ENCODE measurements at places on chromosomes 1 and 21. TPM values are rescaled to one million over a fixed set of nuclear protein-coding genes. Genes with fewer than 3 reads are reported as not detected.

DNA sequence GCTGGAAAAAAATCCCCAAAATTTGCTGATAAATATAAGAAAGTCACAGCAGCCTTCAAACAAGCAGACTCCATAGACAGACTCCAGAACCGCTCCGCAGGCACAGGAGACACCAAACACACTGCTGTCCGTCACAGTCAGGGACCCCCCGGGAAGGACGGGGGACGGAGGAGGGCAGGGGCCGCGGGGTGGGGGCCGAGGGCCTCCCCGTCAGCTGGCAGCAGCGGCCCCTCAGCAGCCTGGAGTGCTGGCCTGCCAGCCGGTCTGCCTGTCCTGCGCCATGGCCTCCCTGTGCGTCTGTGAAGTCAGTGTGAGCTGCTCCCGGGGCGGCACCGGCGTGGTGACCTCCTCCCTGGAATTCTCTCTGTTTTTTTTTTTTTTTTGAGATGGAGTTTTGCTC lies 10.1 kb upstream of the C1orf159 start:
- H3K27ac ChIP-seq: no peak overlapping the region
- peaks cover 25% of the 10 kb centered on the region for H3K27me3 ChIP-seq
- H3K4me3 ChIP-seq: no peak overlapping the region
- peaks cover 14% of the 10 kb centered on the region for H3K4me1 ChIP-seq

The INSRR gene
- total RNA-seq: not detected

DNA sequence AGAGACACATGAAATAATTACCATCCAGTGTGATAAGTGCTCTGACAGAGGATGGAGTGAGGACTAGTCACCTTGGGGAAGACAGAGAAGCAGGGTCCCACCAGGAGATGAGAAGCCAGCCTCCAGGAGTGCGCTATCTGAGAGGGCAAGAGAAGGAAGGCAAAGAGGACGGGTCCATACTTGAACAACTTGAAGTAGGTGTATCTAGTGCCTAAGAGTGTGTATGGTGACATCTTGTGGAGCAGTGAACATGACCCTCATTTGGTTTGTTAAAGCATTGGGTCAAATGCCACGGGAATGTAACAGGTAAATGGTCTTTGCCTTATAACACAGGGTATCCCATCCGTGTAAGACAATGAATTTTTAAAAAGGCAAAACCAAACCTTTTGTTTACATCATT lies 39.8 kb downstream of the MRPL39 start:
- no peak overlapping the region for H3K4me3 ChIP-seq
- H3K4me1 ChIP-seq: peaks cover 16% of the 10 kb centered on the region
- peak overlapping the region; percentile 32 for H3K27ac ChIP-seq
- no peaks in the 10 kb centered on the region for H3K36me3 ChIP-seq

GRCh38 chr1:42463921-42464320 lies 835 bp downstream of the CCDC30 start:
- no peaks in the 10 kb centered on the region for H3K36me3 ChIP-seq
- H3K27ac ChIP-seq: peak overlapping the region; percentile 75
- no peaks in the 10 kb centered on the region for H3K27me3 ChIP-seq

- H3K27ac ChIP-seq: no peak within 1 kb of the TSS
- no peak for DNase-seq
- no peaks in the 10 kb centered on the region for H3K36me3 ChIP-seq
- peaks cover under 1% of the 10 kb centered on the region for H3K4me1 ChIP-seq
- no peaks in the 10 kb centered on the region for H3K27me3 ChIP-seq
These were observed at the start of gene AGRN for GRCh38 chr1:1020000-1020404. Gene AGRN (plus strand): TSS chr1:1020120. CDS start chr1:1020173, 53 bp downstream.

DNA sequence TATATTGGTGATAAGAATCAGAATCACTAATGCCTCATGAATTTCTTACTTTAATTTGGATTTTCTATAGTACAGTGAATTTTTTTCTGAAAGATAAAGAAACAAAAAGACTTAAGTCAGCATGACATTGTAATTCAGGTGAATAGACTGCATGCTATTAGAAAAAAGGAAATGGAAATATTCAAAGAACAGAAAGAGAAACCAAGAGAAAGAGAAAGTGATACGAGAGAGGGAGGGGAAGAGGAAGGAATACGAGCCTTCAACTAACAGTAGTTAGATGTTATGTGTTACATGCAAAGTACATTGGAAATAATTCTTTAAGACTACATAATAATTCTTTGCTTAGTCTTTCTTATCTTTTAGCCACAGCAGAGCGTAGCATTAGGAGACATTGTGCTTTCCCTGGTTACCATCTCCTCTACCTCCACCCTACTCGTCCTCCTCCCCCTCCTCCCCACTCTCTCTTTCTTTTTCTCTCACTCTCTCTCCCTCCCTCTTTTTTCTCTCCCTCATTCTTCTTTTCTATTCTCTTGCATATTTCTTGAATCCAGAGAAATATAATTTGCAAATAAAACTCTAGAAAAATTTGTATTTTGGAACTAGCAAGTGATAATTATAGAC lies 46.4 kb upstream of the ADGRL4 start:
- no peaks in the 10 kb centered on the region for H3K4me1 ChIP-seq
- no peak overlapping the region for H3K4me3 ChIP-seq
- H3K36me3 ChIP-seq: no peaks in the 10 kb centered on the region
- no peak for DNase-seq
- H3K27ac ChIP-seq: no peak overlapping the region

The BMP8B gene
- total RNA-seq: 0.33 TPM

DNA sequence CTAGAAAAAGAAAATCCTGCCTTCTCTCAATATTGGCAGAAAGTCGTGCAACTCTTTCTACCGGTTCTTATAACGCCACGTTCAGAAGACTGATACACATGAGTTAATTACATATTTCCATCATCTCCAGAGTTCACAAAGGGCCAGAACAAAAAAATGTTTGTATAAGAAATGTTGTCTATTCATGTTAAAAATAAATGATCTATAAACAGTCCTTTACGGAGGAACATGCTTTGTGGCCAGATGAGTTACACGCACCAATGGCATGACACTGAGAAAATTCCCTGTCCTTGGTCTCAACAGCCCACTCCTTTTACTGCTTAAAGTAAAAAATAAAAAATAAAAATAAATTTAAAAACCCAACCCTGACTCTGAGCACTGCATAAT lies 29.5 kb downstream of the C2CD2 start:
- H3K36me3 ChIP-seq: no peaks in the 10 kb centered on the region
- no peak overlapping the region for H3K27ac ChIP-seq
- peaks cover 56% of the 10 kb centered on the region for H3K4me1 ChIP-seq
- no peak for DNase-seq
- H3K27me3 ChIP-seq: no peaks in the 10 kb centered on the region

DNA sequence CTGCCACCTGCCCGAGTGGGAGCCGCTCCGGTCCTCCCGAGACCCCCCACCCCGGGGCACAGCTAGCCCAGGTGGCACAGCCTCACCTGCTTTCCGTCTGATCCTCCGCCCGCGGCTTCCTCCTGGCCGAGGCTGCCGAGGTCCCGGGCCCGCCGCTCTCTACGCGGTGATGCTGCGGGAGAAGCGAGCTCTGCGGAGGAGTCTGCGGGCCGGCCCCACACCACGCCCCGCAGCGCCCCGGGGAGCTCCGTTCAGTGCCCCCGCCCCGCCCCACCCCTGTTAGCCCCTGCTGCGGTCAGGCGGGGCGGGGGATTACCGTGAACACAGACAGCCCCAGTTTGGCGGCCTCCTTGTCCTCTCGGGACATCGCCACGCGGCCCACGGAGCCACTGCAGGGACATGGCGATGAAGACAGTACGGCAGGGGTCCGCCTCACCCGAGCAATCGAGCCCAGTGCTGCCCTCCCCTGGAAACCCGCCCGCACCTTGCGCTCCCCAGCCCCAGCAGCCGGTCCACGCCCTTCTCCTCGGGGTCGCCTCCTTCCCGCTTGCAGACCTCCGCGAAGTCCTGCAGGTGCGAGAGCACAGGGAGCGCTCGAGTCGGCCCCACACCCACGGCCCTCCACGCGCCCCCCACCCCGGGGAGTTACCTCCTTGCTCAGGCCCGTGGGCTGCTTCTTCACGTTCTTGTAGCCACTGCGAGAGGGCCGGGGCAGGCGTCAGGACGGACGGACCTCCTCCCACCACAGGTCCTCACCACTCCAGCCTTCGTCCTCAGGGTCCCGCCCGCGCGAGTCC lies 933 bp downstream of the C1orf35 start:
- H3K4me1 ChIP-seq: peaks cover 38% of the 10 kb centered on the region
- peaks cover 56% of the 10 kb centered on the region for H3K36me3 ChIP-seq
- peak; percentile 47 for DNase-seq
- peak overlapping the region; percentile 70 for H3K4me3 ChIP-seq
- no peaks in the 10 kb centered on the region for H3K27me3 ChIP-seq
- peak overlapping the region; percentile 85 for H3K27ac ChIP-seq

The S100A2 gene
- not detected for total RNA-seq

DNA sequence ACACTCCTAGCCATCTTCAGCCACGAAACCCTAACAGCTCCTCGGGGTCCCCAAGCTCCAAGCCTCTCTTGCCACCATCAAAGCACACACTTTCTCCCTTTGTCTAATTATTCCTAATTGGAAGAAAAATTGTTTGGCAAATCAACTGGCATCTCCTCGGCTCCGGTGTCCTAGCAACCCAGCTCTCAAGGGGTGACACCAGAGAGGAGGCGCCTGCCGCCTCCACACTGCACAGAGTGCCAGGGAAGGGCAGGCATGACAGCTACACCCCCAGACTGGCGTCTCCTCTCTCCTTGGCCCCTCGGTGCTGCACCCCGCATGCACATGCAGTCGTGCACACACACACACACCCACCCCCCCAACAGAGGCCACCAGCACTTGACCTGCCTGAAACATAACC lies 18.2 kb upstream of the GJB5 start:
- no peak overlapping the region for H3K4me3 ChIP-seq
- no peak for DNase-seq
- H3K27ac ChIP-seq: no peak overlapping the region
- H3K36me3 ChIP-seq: no peaks in the 10 kb centered on the region

- no peaks in the 10 kb centered on the region for H3K27me3 ChIP-seq
- H3K4me1 ChIP-seq: no peaks in the 10 kb centered on the region
- DNase-seq: no peak
- no peak overlapping the region for H3K27ac ChIP-seq
- no peaks in the 10 kb centered on the region for H3K36me3 ChIP-seq
These were observed 69.2 kb downstream of the TBX15 start for GRCh38 chr1:118918940-118919259.

- no peaks in the 10 kb centered on the region for H3K36me3 ChIP-seq
- H3K27me3 ChIP-seq: peaks cover 5% of the 10 kb centered on the region
- H3K4me1 ChIP-seq: peaks cover 15% of the 10 kb centered on the region
- no peak for DNase-seq
These were observed 3.4 kb downstream of the ZNF326 start for GRCh38 chr1:89998306-89998705.

The LHX8 gene
- total RNA-seq: not detected

GRCh38 chr1:192954705-192955265 lies 104.4 kb downstream of the UCHL5 start:
- H3K27me3 ChIP-seq: no peaks in the 10 kb centered on the region
- no peaks in the 10 kb centered on the region for H3K36me3 ChIP-seq

The FTCD gene
- 2.8 TPM for total RNA-seq

DNA sequence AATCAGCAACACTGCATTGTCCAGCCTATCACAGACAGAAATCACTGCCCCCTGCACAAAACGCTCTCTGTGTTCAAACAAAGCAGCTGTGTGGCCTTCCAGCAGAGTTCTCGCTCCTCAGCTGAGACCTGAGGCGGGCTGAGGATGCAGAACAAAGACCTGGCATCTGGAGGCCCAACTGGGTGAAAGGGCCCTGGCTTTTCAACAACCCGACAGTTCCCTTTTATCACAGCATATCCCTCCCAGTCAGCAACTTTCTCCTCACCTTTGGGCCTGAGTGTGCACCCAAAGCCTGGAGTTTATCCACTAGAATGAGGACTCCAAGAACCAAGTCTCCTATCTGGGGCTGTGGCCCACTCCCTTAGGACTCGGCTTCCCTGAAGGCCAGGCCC lies 42.6 kb upstream of the A3GALT2 start:
- no peaks in the 10 kb centered on the region for H3K27me3 ChIP-seq
- no peaks in the 10 kb centered on the region for H3K36me3 ChIP-seq
- no peak overlapping the region for H3K27ac ChIP-seq
- no peak overlapping the region for H3K4me3 ChIP-seq
- DNase-seq: no peak
- H3K4me1 ChIP-seq: peaks cover 8% of the 10 kb centered on the region

The KRTAP10-5 gene
- not detected for total RNA-seq

GRCh38 chr1:63662056-63662836 lies 69.0 kb downstream of the PGM1 start:
- H3K36me3 ChIP-seq: no peaks in the 10 kb centered on the region
- H3K4me3 ChIP-seq: no peak overlapping the region
- H3K27ac ChIP-seq: no peak overlapping the region
- no peaks in the 10 kb centered on the region for H3K27me3 ChIP-seq
- H3K4me1 ChIP-seq: no peaks in the 10 kb centered on the region

DNA sequence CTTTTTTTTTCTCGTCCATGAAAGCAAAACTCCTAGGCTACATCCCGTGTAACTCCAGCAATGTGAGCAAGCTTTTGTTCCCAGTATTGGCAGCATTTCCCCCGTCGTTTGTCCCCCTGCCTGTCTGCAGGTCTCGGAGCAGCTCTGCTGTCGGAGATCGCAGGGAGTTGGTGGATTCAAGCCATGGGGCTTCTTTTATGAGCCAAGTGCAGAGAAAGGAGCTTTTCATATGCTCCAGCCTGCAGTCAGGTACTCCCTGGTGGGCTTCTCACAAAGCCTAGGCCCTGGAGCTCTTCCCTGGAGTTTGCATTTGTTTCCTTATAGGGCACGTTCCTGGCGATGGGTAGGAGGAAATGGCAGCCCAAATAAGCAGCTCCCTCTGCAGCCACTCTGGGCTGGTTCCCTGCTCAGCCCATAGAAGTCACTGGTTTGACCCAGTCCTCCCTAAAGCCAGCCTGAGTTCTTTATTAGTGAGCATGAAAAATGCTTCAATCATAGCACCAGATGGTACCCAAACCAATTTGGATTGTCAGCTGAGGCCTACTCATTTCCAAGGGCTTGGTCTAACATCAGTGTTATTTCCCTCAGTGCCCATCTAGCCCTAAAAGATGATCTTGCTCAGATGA lies 78.3 kb downstream of the NUF2 start:
- no peak overlapping the region for H3K4me3 ChIP-seq
- H3K36me3 ChIP-seq: no peaks in the 10 kb centered on the region
- DNase-seq: no peak
- no peak overlapping the region for H3K27ac ChIP-seq
- H3K27me3 ChIP-seq: peaks cover 11% of the 10 kb centered on the region

Data from T-cell (primary cell).